ENCODE measurements at places on chromosomes 7 and 10.
A peak's percentile ranks its signal among the peaks of the same experiment; 100 is the strongest.

- no peak for DNase-seq
These were observed 274.6 kb upstream of the SMIM30 start for GRCh38 chr7:113392841-113393540.

- no peak for DNase-seq
These were observed 502.8 kb downstream of the GLRX3 start for GRCh38 chr10:130638991-130639390.

GRCh38 chr10:12949248-12949647 lies 52.3 kb downstream of the CCDC3 start:
- DNase-seq, result no peak

- DNase-seq, result no peak
These were observed 137.9 kb upstream of the LYZL1 start for GRCh38 chr10:29151005-29151404.

GRCh38 chr7:154871507-154871906 lies 131.4 kb downstream of the PAXIP1 start:
- DNase-seq, result no peak

- no peak for DNase-seq
These were observed 285.9 kb downstream of the CELF2 start for GRCh38 chr10:11303361-11304170.

- no peak for DNase-seq
These were observed 4.0 kb downstream of the GPR15LG start for GRCh38 chr10:84177541-84178141.

DNA sequence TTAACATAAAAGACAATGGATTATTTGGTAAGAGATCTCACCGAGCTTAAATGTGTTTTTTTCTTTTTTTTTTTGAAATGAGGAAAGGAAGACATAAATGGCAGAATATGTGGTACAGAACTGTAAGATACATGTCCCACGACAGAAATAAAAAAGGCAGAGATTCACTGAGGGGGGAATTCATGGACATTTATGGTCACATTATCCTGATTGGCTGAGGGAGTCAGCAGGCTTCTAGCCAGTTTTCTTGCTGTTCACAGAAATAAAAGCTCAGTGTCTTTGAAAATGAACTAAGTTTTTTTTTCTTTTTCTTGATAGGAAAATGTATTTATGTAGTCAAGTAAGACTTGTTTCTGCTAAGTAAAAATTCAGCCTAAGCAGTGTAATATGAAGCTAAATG lies 8.2 kb upstream of the FAS start:
- DNase-seq, result no peak

DNA sequence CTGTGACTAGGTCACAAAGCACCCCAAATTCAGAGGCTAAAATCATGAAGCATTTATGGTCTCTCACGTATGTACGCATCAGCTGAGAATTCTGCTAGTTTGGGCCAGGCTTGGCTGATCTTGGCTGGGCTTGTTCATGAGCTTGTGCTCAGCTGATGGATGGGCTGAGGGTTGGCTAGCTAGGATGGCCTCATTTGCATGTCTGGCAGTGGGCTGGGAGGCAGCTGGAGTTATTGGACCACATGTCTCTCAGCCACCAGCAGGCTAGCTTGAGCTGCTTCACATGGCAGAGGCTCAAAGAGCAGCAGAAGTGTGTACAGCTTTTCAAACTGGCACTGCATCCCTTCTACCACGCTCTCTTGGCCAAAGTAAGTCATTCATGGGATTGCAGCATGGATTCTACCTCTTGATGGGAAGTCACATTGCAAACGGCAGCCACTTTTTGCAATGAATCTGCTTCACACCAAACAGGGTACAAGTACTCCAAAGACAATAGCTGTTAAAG lies 770.3 kb downstream of the TYW1 start:
- DNase-seq, result no peak

- DNase-seq, result no peak
These were observed 172.8 kb downstream of the GRID1 start for GRCh38 chr10:86193841-86194240.

- no peak for DNase-seq
These were observed 3.0 kb downstream of the AFAP1L2 start for GRCh38 chr10:114401195-114401791.

- DNase-seq, result peak; percentile 15
These were observed 193.2 kb downstream of the MYOF start for GRCh38 chr10:93288679-93289634.

DNA sequence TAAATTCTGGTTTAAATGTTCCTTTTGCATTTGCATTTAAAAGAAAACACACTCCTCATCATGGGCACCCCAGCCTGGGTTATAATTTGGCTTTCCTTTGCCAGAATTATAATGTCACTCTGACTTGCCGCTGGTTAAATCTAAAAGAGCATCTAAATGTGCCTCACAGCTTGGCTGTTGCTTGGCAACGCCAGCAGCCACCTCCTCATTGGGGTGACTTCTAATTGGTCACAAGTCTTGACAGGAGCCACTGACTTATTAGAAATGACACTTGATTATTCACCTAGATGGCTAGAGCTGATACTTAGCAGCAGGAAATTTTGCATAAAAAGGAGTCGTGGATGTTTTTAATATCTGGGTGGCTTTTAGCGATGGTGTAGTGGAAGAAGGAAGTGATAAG lies 114.3 kb downstream of the TBXAS1 start:
- no peak for DNase-seq

DNA sequence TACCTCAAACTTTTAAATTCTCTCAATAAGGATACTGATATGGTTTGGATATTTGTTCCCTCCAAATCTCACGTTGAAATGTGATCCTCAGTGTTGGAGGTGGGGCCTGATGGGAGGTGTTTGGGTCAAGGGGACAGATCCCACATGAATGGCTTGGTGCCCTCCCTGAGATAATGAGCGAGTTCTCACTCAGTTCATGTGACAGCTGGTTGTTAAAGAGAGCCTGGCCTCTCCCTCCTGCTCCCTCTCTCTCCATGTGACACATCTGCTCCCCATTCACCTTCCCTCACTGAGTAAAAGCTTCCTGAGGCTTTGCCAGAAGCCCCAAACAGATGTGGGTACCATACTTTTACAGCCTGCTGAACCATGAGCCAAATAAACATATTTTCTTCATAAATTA lies 19.2 kb downstream of the ABCB4 start:
- DNase-seq, result no peak

GRCh38 chr7:19480383-19480782 lies 228.5 kb downstream of the POLR1F start:
- no peak for DNase-seq

DNA sequence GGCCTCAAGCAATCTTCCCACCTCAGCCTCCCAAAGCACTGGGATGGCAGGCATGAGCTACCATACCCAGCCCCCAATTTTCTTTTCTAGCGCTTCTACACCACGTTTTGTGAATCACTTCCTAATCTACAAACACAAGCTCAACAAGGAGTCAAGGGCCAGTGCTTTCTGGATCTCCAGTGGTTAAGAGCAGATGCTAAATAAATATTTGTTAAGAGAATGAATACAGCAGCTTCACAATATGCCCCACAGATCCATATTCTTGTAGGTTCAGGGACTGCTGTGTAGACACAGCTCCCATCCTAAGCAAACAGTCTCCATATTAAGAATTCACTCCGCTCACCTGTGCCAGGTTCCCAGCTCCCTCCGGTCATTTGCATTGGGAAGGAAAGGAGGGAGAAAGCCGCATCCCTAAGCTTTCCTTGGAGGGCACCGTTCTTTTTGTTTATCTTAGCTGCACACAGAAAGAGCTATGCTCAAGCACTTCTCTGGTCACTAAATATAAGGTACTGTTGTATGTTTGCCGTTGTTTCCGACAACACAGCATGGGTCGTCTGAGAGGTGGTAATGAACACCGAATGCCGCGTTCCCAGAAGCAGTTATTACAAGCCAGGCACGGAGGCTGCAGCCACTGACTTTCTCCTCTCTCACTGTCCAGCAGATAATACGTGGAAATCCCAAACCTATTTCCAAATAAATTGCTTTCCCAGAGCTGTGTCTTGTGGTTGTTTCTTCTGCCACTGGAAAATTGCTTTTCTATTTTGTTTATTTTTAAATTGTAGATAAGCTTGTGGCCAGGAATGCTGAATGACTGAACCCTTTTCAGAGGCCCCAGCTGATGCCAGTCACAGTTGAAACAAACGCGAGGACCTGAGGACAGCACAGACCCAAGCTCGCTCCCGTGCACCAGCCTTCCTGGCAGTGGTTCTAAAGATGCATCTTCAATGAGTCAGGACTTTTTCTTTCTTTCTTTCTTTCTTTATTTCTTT lies 217.1 kb downstream of the PRPF18 start:
- no peak for DNase-seq

DNA sequence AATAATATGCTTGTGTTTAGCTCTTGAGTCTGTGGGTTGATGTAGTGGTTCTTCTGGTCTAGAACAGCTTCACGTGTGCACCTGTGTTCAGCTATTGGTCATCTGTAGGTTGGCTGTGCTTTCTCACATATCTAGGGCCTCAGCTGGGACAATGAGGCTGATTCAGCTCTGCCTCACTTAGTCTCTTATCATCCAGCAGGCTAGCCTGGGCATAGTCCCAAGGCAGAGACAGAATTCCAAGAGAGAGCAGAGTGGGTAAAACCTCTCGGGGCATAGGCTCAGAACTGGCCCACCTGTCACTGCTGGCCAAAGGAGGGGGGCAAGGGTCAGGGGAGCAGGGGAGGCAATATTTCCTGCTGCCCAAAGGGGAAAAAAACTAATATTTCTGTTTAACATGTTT lies 32.0 kb upstream of the MXI1 start:
- no peak for DNase-seq

DNA sequence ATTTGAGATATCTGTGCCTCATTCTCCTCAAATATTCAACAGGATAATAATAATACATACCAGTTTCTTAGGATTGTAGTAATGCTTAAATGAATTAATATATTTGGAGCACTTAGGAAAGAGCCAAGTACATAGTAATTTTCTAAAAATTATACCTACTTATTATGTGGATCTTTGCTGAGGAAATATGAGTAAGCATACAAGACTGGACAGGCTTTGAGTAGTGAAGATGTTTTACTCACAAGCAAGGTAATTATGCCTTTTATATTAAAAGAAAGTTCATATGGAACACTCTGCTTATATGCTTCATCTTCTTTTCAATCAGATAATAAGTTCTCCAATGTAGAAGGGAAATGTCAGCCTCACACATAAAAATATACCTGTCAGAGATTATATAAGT lies 337.5 kb upstream of the KAT6B start:
- no peak for DNase-seq

GRCh38 chr10:62916141-62916603 lies 100.0 kb upstream of the EGR2 start:
- no peak for DNase-seq

GRCh38 chr7:100175296-100175935 lies 1.8 kb downstream of the GPC2 start:
- no peak for DNase-seq

GRCh38 chr10:31694929-31695837 lies 233.4 kb downstream of the ARHGAP12 start:
- no peak for DNase-seq

GRCh38 chr7:16484453-16485158 lies 19.1 kb upstream of the SOSTDC1 start:
- DNase-seq, result no peak

- DNase-seq, result no peak
These were observed 693.9 kb downstream of the PARD3 start for GRCh38 chr10:34121125-34121753.

DNA sequence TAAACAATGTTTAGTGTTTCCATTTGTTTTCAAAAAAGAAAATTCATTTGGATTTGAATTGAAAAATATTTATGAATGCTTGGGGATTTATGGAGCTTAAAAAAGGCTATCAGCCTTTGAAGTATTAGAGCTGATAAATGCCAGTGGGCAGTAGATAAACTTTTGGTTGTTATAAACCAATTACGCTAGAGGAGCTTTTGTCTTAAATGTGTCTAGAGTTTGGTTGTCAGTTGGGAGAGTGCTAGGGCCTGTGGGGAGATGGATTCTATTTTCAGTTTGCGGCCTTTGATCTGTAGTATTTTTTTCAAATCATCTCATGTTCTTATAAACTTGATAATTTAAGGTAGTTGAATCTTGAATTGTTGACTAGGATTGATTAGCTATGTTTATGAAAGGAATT lies 104.0 kb downstream of the SND1 start:
- DNase-seq, result no peak

DNA sequence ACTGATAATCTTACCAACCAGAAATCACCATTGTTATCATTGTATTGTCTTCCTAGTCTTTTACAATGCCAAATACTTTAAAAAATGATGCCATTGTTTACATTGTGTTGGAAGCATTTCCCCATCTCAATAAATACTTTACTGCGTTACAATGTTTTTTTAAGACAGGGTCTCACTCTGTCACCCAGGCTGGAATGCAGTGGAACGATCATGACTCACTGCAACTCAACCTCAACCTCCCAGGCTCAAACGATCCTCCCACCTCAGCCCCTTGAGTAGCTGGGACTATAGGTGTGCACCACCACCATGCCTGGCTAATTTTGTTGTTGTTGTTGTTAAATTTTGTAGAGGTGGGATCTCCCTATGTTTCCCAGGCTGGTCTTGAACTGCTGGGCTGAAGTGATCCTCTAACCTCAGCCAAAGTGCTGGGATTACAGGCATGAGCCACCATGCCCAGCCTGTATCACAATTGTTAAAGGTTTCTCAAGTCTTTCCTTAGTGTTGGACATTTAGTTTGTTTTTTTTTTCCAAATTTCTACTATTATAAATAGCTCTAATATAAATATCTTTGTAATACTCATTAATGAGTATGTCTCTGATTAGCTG lies 13.5 kb downstream of the LRMDA start:
- no peak for DNase-seq

DNA sequence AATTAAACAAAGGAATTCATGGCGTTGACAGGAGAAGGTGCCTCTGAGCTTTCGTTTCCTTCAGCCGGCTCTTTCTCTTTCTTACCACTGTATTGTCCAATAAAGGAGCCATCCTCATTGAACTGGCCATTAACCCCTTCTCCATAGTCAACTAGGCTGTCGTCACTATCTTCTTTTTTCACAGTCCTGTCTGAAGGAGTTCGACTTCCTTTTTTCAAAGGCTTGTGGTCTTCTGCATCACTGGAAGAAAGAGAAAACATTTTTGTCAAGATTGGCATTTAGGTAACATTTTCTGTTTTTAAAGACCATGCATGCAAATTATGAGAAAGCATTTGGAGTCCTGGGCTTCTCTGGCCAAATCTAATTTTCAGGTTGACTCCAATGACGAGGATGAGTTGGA lies 19.7 kb upstream of the LAMB4 start:
- DNase-seq, result no peak

GRCh38 chr10:121615435-121615793 lies 17.2 kb upstream of the FGFR2 start:
- DNase-seq, result no peak
